OCI-M1 (cell line): ENCODE measurements at places on chromosomes 12 and 14.

- DNase-seq: peak; percentile 75
These were observed at the start of gene TRMT61A for GRCh38 chr14:103528587-103529382. Gene TRMT61A, plus strand, starts transcription at chr14:103529196. Its CDS starts 783 bp downstream, at chr14:103529979.

GRCh38 chr12:64706306-64706705 is 52.9 kb downstream of the GNS start:
- no peak for DNase-seq

DNA sequence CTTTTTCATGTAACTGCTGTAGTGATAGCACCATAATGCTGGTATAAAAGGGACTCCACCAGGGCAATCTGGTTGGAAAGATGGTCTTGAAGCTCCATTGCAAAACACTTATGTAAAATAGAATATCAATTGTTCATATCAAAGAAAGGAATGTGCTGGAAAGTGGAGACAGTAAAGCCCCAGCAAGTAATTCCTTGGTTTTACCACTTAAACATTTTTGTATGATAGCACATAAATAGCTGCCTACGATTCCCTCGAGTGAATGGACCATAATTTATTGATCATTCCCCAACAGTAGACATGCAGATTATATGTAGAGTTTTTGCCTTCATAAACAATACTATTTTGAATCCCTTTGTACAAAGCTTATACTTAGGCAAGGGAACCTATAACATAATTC is 275.4 kb downstream of the PAWR start:
- DNase-seq: no peak

DNA sequence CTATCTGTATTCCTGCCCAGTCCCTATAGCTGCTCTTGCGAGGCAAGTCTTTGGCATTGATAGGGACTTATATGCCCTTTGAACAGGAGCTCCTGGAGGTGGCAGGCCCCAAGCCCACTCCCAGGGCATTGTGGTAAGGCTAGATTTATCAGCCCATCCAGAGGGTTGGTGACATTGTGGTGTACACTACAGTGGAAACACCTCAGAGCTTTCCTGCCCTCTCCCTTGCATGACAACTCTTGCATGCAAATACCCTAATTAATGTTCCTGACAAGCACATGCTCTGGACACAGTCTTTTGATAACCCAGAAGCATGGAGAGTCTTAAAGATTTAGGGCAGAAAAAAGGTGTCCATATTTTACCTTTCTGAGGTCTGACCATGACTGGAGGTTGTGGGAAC is 815 bp upstream of the RIPK3 start:
- DNase-seq: no peak

DNA sequence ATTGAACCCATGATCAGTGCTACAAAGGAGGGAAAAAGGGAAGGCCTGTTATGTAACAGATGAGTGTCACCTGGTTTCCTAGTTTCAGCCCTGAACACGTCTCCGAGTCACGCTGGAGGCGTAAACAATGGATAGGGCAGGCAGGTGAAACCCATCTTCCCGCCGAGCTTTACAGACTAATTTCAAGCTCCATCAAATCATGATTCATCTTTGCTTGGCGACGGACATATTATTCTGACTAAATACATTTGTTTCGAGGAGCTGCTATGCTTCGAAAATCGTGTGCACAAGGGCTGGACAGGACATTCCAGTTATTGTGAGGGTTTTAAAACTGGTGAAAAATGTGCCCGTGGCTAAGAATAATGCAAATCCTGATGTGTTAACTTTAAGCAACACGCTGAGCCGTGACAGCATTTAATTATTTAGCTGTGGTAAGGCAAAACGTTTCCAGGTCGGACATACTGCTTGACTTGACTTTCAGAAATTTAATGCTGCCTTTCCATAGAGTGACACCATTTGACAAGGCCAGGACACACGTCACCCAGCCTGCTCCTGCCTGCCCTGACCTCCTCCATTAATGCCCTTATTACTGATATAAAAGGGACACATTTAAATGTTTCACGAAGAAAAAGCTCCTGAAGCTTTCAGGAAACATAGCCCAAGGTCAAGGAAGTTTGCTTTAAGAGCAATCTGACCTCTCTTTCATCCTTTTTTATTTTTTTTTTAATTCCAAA is 1203.5 kb upstream of the TMEM132C start:
- no peak for DNase-seq

GRCh38 chr14:33475623-33476022 is 475.3 kb downstream of the EGLN3 start:
- peak; percentile 11 for DNase-seq

DNA sequence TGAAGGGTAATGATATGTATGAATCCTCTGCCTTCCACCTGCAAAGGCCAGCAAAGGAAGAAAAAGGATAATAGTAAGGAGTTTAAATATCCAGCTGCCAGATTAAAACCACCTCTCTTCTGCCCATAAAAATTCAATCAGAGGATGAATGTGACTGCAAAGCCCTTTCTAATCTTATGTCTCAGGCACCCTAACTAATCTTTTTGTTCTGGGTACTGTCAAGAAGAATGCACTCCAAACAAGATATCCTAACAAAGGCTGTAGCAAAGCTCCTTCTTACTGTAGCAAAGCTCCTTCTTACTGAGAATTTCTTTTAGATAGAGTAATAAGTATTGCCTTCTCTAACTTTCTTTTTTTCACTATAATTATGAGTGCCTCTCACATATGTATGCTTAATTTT is 91.8 kb downstream of the ST8SIA1 start:
- no peak for DNase-seq

GRCh38 chr12:121295746-121296617 is 527 bp downstream of the CAMKK2 start:
- DNase-seq: peak; percentile 60

GRCh38 chr12:55972911-55973598 is 823 bp upstream of the RAB5B start:
- DNase-seq: no peak

GRCh38 chr12:129903092-129903945 is 506 bp downstream of the TMEM132D start:
- DNase-seq: no peak

DNA sequence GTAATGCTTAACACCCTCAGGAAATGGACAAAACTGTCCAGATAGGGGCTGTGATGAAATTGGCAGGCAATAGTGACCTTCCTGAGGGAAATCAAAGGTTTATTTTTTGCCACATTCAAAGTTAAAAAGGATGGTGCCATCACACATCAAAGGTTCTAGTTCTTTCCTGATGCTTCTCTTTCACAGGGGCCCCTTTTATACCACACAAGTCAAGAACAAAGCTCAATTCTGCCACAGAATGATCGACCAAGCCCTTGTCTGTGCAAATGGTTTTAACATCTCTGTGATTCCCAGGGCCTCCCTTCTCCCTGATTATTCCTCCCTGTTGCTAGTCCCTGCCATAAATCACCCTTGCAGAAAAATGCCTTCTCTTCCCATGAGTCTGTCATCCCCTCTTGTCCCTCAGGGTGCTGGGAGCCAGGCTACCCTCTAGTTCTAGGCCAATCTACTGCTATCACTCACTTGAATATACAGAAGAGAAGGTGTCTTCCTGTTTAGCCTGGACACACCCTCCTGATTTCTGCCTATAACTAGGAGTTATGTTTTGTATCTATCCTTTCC is 22.7 kb downstream of the SMCO2 start:
- DNase-seq: no peak

- no peak for DNase-seq
These were observed 11.3 kb downstream of the PRKCH start for GRCh38 chr14:61332658-61333029.

DNA sequence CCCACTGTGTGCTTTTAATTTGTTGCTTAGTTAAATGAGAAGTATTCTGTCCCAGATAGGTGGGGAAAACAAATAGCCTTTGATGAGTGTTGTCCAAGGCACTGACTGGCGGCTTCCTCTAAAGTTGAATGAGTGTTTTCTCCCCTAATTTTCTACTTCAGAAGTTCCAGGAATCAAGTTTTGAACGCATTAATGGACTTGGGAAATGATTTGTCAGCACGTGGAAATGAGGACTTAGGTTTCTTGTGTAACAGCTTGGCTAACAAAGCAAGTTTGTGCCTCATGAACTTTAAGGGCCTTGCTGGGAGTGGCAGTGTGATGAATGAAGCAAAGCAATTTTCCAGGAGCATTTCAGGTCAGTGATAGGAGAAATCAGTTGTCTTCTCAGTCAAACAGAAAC is 56.9 kb downstream of the LIN52 start:
- DNase-seq: no peak

- DNase-seq: peak; percentile 50
These were observed 300.5 kb downstream of the FBXL14 start for GRCh38 chr12:1293901-1294300.

GRCh38 chr12:20351406-20351805 is 16.9 kb upstream of the PDE3A start:
- DNase-seq: no peak
